ENCODE measurements at places on chromosomes 12 and 14.
A peak's percentile ranks its signal among the peaks of the same experiment; 100 is the strongest.

GRCh38 chr14:21527318-21527679 is 1.2 kb upstream of the SALL2 start:
- no peak for DNase-seq

DNA sequence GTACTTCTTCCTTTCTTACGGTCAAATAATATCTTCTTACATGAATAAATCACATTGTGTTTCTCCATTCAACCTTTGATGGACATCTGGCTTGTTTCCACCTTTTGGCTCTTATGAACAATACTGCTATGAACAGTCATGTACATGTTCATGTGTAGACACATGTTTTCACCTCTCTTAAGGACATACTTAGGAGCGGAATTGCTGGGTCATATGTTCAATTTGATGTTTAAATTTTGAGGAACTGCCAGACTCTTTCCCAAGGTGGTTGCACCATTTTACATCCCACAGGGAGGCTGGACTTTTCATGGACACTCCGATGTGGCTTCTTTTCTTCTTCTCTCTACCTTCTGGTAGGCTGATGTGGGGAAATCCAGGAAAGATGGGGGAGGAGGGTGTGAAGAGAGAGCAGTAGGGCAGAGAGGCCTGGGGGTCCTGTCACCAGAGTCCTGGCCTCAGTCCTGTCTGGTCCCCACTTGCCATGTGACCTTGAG is 16.8 kb downstream of the LGMN start:
- no peak for DNase-seq

DNA sequence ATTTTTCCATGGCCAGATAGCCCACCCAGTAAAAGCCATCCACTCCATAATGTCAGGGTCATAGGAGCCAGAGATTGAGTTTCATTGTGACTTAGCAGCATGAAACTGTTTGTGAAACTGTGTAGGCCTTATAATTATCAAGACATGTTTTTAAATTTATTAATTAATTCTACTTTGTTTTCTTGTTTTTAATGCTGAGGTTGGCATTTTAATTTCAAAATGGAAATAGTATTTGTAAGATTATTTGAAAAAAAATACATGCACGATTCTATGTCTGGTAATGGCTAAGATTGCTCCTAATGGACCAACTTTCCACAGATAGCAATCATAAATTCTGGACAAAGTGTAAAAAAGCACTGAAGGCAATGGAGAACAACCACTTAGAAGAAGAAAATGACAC is 67.1 kb downstream of the GPR137C start:
- no peak for DNase-seq

GRCh38 chr14:100056964-100057795 is 8.0 kb upstream of the EVL start:
- no peak for DNase-seq

- DNase-seq, result no peak
These were observed 26.4 kb downstream of the TMEM132D start for GRCh38 chr12:129877411-129877810.

DNA sequence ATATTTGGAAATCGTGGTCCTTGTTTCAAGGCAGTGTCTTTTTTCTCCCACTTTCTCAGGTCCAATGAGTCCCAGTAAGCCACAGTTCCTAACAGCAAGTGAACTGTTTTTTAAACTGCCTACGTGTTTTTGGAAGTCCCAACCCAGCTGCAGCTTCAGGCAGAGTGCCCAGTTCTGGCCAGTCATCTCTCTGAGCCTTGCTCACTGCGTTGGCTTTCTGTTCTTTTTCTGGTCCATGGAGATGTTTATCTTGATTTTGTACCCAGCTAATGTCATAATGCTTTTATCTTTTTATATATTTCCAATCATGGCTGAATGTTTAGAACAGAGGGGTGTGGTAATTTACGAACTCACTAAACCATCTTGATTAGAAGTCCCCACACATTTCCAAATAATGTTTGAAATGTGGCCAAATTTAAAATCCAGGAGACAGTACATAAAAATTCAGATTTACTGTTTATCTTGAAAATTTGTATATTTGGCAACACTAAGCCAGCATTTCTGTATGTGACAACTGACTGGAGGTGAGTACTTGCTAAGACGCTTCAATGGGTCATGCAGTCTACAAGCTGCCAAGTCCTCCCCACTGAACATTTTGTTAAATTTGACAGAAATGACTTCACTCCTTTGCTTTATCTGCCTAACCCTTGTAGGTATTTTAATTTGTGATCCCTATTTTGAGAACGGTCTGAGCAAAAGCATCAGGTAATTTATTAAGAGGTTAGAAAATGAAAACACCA is 46.1 kb upstream of the OTOGL start:
- peak; percentile 2 for DNase-seq

DNA sequence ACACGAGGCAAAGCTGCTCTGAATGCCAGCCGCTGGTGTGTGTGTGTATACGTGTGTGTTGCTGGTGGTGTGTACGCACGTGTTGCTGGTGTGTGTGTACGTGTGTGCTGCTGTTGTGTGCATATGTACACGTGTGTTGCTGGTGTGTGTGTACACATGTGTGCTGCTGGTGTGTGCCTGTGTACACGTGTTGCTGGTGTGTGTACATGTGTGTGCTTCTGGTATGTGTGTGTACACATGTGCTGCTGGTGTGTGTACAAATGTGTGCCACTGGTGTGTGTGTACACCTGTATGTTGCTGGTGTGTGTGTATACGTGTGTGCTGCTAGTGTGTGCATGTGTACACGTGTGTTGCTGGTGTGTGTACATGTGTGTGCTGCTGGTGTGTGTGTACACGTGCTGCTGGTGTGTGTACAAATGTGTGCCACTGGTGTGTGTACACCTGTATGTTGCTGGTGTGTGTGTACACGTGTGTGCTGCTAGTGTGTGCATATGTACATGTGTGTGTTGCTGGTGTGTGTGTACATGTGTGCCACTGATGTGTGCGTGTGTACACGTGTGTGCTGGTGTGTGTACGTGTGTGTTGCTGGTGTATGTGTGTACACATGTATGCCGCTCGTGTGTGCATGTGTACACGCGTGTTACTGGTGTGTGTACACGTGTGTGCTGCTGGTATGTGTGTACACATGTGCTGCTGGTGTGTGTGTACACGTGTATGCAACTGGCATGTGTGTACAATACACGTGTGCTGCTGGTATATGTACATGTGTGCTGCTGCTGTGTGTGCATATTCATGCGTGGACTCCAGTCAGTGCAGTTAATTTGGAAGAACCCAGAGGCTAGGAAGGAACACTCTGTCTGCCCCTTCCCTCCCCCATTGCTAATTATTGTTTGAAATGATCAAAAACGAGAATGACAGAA is 47.2 kb downstream of the CACNA2D4 start:
- no peak for DNase-seq

DNA sequence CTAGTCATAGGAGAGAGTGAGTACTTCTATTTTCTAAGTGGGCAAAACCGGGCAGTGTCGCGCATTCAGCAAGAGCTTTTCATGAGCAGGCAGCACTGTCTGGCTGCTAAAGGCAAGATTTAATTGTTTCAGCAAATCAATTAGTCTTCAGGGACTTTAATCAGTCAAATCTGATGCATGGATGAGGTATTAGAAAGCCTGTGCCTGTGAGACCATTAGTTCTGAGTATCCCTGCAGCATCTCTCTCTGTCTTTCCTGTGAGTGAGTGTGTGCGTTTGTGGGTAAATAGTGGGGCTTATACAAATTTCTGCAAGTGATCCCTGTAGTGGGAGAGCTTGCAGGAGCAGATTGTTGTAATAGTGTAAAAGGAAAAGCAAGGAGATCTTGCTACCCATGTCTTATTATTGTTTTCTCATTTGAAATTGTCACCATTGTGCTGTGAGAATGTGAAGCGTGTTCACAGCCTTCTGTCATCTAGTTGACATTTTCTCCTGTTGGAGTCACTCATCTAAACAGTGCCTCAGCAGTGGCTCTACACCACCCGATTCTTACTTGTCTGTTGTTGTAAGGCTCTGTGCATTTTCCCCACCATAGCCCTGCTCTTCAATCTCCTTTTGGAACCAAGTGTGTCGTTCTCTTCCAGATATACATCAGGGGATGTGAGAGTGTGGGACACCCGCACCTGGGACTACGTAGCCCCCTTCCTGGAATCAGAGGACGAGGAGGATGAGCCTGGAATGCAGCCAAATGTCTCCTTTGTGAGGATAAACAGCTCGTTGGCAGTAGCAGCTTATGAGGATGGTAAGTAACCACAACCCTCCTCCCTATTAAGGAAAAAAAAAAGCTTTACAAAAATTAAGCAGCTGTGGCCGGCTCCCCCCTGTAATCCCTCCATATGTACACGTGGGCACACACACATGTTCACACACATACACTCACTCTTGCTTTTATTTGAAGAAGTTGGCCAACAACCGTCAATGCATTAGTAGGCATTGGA is 53.6 kb downstream of the FBXW8 start:
- no peak for DNase-seq

GRCh38 chr14:51095854-51096823 is 1.2 kb upstream of the TRIM9 start:
- peak; percentile 78 for DNase-seq

- DNase-seq, result no peak
These were observed 68.5 kb downstream of the SPPL3 start for GRCh38 chr12:120835657-120836056.

GRCh38 chr12:90627180-90627896 is 327.6 kb downstream of the CCER1 start:
- DNase-seq, result no peak

- no peak for DNase-seq
These were observed 31.5 kb upstream of the FGF6 start for GRCh38 chr12:4477129-4477528.

Measured in nucleus accumbens (tissue), 56 donors.